ENCODE measurements at places on chromosomes 1 and 21.

- no peak for DNase-seq
These were observed 2.5 kb upstream of the TRIM11 start for GRCh38 chr1:228408869-228409805.

GRCh38 chr1:235864931-235865525, 1.7 kb downstream of the LYST start:
- no peak for DNase-seq

- DNase-seq, result no peak
These were observed 8.3 kb upstream of the CSRP1 start for GRCh38 chr1:201515062-201515750.

DNA sequence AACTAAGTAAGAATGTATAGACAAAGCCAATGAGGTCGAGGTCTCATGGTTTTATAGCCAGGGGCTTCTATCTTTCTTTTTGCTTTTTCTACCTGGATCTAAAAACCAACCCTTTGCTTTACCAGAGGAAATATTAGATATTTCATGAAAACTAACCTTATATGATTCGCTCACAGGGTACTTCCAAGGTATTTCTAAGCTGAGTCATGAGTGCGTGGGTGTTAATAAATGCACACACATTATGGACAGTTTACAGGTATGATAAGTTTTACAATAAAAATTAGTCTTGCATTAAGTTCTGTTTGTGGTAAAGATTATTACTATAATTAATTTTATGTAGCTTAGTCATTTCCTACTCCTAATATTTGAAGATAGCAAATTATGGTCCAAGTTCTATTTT, 217.2 kb downstream of the CHRM3 start:
- no peak for DNase-seq

DNA sequence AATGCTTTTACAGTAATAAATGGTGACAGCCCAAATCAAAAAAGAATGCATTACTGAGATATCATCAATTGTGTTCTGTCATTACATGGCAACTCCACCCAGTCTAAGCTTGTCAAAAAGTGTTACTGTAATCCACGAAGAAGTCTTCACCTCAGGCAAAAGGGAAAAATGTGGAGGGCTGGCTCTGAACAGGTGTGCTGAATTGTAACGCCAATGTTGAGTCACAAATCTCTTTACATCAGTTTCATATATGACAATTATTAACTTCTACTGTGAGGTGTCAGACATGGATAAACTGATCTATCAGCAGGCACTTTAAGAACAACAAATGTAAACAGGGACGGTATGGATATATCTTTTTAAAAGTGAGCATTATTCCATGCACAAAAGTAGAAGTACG, 98.5 kb upstream of the DMRTA2 start:
- DNase-seq, result no peak

GRCh38 chr1:45510036-45510971, 10.2 kb downstream of the MMACHC start:
- DNase-seq, result no peak

DNA sequence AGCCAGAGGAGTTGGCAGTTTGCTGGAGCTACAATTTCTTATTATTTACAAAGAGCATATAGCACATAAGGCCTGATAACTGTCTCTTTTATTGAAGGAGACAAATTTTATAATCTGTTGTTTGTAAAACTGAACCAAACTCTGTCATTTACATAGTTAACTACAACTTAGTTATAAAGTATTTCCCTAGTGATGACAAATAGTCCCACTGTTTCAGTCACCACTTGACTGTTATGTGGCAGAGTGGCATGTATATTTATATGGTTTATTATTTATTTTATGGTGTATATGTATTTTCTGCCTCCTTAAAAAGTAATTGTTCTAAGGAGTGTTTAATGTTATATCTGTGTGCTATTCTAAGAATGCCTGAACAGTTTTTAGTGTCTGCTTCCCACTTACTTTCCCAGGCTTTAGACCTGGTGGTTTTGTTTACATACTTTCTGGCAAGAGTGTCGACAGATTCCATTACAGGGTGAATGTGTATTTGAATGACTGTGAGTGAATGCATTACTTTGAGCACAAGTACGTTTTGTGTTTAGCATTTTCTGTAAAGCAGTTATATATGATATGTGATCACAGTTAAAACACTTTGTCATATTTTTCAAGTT, 10.0 kb downstream of the TSEN15 start:
- no peak for DNase-seq

GRCh38 chr1:110214454-110215404, 4.6 kb downstream of the KCNC4 start:
- DNase-seq, result no peak

DNA sequence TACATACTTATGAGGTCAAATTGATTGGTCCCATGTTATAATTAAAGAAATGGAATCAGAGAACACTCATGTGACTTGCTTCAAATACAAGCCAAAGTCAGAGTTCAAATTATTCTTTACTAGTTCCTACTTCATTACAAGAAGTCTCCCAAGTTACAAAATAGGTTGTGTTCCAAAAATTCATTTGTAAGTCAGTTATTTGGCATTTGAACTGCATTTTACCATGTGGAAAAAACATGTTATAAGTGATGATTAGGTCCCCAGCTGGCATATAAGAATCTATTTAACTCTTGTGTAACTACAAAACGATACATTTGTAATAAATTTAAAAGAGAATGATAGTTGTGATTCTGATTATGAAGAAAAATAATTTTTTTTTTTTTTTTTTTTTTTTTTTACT, 124.1 kb downstream of the DISP1 start:
- DNase-seq, result no peak

DNA sequence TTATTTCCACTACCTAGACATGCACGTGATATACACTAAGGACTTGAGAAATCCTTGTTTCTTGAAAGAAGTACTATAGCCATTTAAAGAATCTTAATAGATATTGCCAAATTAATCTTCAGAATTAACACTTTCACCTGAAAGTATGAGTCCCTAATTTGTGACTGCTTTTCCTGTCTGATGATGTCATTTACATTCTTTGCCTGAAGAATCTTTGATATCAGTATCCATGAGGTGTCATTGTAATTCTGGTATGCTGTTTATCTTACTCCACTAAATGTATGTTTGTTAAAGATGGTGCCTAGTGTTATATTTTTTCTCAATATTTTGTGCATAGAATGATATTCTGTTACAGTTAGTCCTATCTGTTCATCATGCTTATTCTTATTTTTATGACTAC, 48.5 kb upstream of the RC3H1 start:
- DNase-seq, result no peak

DNA sequence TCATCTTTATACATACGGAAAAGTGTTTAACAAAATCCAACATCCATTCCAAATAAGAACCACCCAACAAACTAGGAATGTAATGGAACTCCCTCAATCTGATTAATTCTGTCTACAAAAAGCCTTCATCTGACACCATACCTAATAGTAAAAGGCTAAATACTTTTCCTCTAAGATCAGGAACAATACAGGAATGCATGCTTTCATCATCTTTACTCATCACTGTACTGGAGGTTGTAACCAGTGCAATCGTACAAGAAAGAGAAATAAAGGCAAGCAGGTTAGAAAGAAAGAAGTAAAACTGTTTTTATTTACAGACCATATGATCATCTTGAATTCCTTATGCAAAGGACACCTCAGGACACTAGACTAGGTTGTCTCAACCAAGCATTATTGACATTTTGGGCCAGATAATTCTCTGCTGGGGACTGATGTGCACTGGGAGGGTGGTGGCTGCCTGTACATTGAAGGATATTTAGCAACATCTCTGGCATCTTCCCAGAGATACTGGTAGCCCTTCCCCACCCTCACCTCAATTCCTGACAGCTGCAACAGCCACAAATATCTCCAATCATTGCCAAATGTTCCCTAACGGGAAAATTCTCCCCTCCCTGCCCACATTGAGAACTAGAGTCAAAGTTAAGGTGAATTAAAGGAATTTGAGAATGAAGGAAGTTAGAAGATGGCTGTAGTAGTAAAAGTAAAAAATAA, 30.6 kb upstream of the INSL5 start:
- DNase-seq, result no peak

DNA sequence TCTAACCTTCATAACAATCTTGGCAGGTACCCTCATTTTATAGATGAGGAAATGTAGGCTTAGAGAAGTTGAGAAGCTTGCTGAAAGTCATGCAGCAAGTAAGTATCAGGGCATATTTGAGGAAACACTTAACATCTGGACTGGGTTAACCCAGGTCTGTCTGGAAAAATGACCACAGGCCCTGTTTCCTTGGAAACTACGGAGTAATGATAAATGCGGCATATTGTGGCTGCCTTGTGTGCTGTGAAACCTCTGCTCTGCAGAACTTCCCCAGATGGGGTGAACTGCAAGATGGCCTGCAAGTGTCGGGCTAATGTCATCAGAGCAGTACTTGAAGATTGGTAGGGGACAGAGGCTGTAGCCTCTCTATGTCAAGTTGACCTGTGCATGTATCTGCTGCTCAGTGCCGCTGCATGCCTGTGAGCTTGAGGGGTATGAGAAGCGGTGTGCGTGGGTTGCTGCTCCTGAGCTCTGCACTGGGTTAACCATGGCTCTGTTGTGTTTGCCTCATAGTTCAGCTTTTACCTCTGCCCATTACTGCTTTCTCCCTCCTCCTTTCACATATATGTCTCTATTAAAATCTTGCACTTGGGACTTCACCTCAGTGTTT, 83.1 kb downstream of the WDR3 start:
- DNase-seq, result no peak

DNA sequence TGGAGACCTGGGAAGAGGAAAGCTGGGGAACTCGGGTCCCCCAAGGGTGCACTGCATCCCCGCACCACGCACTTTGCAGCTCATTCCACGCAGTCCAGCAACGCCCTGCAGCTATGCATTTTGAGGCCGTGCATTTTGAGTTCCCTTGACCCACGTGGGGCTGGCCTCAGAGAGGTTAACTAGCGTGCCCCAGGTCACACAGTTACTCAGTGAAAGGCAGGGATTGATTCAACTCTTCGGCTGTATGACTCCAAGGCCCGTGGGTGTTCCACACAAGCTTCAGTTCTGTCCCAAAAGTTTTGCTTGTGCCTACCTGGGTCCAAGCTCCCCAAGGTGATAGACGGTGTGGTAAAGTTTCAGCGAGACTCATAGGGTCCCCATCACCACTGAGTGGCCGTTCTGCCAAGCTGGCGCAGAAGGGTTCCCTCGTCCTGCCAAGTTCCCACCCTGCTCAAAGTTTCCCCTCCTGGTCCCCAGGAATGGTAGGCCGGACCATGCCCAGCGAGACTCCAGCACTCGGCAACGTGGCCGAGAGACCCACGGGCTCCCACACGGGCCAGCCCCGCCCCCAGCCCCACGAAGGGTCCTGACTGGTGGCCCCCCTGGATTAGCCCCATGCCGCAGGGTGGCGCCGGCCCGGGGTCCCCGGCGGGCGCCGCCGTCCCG, 611 bp downstream of the HSPG2 start:
- DNase-seq, result no peak
